ENCODE measurements at places on chromosomes 3 and 15.

DNA sequence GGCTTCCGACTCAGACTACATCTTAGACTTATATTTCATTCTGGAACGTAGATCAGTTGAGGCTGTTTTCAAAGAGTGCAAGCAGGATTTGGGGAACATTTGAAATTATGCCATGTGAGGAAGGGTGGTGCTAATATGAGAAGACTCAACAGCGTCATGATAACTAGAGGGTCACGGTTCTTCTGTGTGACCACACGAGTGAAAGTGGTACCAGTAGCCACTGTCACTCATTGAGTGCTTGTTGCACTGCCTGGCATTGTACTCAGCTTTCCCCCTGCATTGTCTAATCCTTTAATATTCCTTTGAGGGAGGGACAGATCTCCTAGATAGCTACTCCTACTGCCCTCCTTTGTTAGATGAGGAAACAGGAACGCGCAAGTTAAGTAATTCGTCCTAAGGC lies 81.3 kb upstream of the PLXNA1 start:
- DNase-seq = no peak

- no peak for DNase-seq
Observed at GRCh38 chr15:75203908-75204263, 2.2 kb downstream of the C15orf39 start.

DNA sequence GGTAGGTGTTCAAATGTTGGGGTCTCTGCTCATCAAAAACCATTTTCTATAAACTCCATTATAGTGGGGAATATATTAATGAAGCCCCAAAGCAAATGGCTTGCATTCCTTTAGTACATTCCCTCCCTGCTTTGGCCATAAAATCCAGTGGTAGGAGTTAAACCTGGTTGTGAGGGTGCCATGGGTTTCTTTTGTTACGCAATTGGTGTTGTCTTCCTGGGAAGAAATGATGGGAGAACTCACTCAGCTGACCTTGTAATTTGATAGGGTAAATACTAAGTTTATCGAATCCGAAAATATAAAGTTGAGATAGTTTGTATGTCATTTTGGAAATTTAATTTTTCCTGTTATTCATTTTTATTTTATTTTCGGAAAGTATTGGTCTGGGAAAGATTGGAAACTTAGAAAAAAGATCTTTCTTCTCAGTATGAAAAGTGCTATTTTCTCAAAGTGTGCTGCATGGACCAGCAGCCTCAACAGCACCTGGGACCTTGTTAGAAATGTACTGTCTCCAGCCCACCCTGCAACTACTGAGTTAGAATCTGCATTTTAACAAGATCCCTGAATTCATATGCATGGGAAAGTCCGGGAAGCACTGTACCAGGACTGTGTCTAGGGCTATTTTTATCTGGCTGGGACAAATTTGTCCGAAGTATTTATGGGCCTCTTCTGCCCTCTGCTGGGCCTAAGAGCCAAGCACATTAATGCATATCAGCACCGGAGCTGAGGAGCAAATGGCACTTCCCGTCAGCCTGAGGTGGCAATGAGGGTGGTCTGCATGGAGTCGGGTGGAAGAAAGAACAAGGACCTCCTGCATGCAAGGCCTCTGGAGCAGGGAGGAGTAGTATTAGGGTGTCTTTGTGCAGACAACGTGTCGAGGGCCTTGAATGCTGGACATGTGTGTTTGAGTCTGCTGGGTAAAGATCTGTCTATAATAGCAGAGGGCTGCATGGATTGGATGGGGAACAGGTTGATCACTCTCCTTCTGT lies 54.7 kb downstream of the FAM81A start:
- peak; percentile 25 for DNase-seq

DNA sequence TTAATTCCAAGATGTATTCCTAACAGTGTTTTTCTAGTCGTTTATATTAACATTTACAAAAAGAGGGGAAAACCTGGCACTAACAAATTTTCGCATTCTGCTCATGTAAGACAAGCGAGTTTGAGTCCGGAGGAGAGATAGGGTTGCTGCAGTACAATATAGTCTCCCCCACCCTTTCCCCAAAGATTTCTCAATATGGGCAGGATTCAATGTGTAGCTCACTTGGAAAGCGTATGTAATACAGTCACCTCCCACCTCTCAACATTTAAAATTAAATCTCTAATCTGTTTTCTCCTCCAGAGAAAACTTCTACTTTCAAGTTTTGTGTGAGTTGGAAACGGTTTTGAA lies 57.9 kb downstream of the CMSS1 start:
- DNase-seq = no peak

DNA sequence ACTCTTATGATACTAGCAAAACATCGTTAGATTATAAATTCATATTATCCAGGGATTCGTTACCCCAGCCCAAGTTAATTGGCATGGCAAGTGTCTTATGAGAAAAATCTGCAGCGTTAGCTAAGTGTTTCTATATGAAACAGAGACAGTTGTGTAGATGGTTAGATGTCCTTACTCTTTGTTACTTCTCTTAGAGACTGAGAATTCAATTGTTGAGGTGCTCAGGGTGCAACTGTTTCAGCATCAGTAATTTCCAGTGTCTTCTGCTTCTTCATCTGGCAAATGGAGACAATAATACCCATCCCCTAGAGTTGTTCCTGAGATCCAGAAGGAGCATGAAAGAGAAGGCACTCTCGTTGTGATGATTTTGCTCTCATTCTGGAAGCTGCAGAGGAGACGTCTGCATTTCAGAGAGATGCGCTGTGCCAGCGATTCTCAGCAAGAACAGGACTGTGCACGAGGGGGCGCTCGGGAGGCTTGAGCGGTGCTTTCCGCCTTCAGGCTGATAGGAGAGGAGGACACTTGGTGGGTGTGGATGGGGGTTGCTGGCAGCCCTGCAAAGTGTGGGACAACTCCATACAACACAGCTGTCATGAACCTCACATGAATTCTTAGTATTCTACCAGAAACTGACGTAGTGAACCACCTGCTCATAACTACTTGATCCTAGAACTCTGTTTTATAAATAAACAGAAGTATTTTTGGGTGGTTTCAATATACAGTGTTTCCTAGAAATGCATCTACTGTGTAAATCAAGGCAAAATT lies 39.7 kb upstream of the SPSB4 start:
- DNase-seq = peak; percentile 43

DNA sequence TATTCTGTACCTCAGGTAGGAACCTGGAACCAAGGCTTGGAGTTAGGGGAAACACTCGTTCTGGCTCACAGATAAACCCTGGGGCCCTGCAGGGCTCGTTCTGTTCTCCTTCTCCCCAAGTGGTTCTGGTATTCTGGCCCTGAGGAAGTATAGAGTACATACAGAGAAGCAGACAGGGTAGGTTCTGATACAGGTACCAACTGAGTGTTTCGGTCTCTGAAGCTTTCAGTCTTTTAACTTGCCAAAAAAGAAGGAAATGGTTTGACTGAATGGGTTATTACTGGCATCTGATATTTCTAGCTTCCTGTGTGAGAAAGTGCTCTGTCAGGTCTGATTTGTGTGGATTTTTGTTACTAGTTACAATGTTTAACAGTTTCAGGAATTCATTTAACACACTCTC lies 67.3 kb downstream of the UBE2E2 start:
- DNase-seq = no peak

GRCh38 chr3:129314386-129315222 lies 35.9 kb downstream of the HMCES start:
- DNase-seq = peak; percentile 35

- no peak for DNase-seq
Observed at GRCh38 chr3:31065765-31066164, 171.3 kb upstream of the GADL1 start.

GRCh38 chr3:113092746-113093145 lies 102.0 kb downstream of the GTPBP8 start:
- DNase-seq = no peak

DNA sequence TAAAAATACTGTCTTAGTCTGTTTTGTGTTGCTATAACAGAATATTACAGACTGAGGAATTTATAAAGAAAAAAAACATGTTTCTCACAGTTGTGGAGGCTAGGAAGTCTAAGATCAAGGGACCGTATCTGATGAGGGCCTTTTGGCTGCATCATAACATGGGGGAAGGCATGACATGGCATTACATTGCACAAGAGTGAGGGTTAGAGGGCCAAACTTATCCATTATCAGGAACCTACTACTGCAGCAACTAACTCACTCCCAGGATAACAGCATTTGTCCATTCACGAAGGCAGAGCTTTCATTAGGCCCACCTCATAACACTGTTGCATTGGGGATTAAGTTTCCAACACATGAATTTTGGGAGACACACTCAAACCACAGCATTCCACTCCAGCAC lies 30.3 kb downstream of the SYN2 start:
- DNase-seq = no peak

DNA sequence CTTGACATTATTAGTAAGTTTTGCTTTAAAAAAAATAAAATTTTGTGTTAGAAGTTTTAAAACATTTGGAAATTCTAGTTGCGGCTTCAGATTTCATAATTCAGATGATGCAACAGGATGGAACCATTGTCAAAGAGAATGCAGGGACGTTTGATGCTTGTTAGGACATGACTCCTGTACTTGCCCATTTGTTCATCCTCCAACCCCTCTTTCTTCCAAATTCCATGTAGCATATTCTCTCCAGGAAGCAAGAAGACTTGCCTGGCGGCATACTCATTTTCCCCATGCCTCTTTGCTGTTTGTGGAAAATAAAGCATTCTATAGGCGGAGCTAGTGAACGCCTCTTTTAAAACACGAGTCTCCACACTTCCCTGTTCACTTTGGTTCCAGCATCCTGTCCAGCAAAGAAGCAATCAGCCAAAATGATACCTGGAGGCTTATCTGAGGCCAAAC lies at the start of gene CSTA:
TSS of gene CSTA (plus strand) at position 378 of the 453 bp plus-strand sequence. CDS start at position 423, 45 bp downstream.
- no peak for DNase-seq

All from activated gamma-delta T cell treated with anti-CD3 and anti-CD28 coated beads, Interleukin-2, amount 50 U/mL, for 16 hours (primary cell).